T-helper 22 cell (primary cell): ENCODE measurements at places on chromosomes 4 and X.

DNA sequence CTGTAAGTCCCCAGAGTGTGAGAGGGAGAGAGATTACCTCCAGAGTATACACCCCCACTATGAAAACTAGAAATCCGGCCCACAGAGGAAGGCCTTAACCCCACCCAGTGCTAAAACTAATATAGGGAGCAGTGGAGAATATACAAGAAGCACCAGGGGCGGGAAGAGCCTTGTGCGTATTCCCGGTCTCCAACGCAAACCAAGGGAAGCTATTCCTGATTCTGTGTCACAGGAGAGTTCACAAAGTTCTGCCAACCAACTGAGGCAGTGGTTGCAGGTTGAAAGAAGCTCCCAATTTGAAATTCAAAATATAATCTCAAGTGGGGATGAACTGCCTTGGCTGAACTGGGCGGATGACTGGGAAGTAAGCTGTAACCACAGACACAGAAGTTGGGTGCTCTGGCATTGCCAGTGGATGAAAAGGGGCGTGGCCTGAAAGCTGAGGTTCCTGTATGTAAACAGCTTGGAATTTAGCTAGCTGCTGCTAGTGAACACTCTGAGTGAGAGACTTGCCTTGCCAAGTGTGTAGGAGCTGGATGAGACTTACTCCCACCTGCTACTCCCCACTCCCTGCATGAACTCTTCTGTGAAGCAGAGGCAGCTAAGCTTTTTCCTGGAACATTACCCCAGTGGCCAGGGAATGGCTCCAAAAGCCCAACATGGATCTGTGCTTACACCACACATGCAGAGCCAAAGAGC, 32.7 kb downstream of the ELF2 start:
- DNase-seq, result no peak

DNA sequence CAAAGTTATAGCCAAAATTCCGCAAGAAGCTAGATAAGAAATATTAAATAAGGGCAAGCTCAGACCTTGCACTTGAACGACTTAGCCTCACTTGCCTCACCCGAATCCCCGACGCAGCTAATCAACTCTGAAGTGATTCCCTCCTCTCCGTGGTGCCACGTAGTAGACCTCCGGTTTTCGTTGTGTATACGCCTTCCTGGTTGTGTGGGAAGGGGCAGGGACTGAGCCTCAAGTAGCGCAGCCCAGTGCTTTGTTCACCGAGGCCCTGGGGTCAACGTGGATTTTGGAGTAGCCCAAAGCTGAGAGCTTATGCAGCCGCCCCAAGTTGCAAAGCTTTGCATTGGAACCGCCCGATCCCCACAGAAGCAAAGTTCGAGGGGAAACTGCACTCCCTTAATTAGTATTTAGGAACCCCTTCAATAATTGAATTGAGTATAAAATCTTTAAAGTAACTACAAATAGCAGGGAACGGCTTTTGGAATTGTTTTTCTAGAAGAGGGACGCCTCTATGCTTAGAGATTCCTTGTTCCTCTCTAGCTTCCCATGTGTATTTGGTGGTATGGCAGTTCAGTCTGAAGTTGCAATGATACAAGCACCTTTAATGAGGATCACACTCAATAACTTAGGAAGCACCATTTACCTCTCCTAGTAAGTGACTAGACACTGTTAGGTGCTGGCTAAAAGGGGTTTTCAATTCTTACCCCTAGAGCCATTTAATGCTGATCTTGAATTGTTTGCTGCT, 55.7 kb downstream of the LINC00632 start:
- no peak for DNase-seq

GRCh38 chr4:10161840-10162239, 45.2 kb upstream of the WDR1 start:
- DNase-seq, result peak; percentile 5

GRCh38 chr4:56082829-56083228, 134.1 kb downstream of the CEP135 start:
- no peak for DNase-seq

- no peak for DNase-seq
Observed at GRCh38 chrX:57822818-57823217, 87.4 kb downstream of the ZXDA start.

- DNase-seq, result no peak
Observed at GRCh38 chr4:68416591-68416990, 30.7 kb upstream of the TMPRSS11E start.

DNA sequence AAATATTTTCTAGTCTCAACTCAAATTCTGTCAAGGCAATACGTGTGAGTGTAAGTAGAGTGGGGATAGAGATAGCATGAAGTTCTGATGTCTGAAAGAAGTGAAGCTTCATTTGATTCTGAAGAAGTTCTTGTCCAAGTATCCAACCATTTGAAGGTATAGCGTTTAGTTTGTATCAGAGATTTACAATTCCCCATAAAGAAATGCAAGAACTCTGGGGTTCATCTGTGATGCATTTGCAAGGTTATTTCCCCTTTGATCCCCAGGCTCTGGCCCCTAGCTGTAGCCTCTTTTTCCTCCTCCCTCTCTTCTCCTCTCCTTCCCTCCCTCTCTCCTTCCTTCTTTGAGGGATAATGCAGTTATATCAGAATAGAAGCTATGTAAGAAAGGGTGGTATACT, 7.8 kb downstream of the FGA start:
- DNase-seq, result no peak
